ENCODE measurements at places on chromosomes 6 and 20.

DNA sequence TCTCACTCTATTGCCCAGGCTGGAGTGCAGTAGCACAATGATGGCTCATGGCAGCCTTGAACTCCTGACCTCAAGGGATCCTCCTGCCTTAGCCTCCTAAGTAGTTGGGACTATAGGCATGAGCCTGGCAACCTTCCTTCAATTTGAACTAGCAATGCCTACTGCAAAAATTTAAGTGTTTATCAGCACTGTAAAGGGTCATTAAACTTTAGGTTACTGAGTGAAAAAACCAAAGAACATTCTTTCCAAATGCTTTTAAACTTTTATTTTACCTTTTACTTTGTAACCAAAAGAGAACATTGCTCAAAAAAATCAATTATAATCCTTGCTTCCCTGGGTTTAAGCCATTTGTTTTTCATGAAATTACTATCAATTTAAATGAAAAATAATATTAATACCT is 101.0 kb upstream of the NHSL1 start:
- DNase-seq: no peak

GRCh38 chr20:49582413-49583334 is 14.7 kb upstream of the PTGIS start:
- DNase-seq: no peak

DNA sequence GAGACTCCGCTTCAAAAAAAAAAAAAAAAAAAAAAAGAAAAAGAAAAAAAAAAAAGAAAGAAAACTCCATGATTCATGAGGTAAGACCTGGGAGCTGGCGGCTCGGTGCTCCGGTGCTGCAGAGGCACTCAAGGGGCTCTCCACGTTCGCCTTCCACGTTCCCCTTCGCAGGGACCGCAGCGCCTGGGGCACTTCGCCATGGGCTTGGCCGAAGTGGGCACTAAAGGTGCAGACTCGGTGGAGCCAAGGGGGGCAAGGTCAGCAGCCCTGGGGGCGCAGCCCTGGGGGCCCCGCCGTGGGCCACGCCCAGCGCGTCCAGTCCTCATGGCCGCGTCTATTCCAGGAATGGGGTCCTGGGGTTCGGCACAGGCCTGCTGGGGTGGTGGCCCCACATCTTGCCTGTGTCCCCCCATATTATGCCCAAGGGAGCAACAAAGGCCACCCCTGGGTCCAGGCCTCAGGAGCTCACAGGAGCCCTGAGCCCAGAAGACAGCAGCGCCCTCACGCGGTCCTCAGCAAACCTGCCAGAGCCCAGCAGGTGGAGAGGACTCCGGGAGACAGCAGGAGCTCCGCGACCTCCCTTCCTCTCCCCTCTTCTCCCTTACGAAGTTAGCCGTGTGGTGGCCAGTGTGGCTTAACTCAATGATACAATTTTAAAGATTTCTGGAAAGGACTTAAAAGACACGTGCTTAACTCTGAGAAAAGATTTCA is 21.9 kb downstream of the ZBTB46 start:
- DNase-seq: no peak

- DNase-seq: no peak
These were observed 20.7 kb upstream of the TBC1D22B start for GRCh38 chr6:37236921-37237320.

DNA sequence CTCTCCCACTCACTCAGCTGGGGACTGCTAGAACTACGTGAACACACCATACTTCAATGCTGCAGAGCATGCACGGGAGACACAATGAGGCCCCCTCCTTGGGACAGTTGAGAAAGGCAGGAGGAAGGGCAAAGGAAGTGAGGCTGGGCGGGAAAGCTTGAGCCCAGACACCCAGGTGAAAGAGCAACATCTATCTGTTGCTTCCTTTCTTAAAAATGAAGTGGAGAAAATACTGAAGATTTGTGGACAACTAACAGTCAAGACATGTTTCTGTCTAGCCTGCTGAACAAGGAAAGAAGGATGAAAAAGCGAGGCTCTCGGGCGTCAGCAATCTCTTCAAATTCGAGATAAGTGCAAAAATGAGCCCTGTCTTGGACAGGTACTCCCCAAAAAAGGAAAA is 3.0 kb upstream of the NNAT start:
- DNase-seq: no peak

GRCh38 chr6:5950361-5950785 is 56.4 kb downstream of the NRN1 start:
- no peak for DNase-seq

DNA sequence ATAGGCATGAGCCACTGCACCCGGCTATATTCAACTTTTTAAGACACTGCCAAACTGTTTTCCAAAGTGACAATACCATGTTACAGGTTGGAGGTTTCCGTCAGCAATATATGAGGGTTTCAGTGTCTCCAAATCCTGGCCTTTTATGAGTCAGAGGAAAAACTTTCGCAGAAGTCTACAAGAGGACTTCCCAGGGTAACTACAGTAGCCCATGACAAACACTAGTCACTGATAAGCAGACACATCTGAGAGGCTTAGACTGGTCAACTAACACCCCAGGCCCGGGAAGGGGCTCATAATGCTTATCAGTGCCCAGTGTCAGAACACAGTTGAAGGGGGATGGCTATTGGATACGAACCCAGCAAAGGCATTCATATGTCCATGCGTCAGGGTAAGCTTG is 85.4 kb downstream of the SOX4 start:
- no peak for DNase-seq

- no peak for DNase-seq
These were observed 410.2 kb upstream of the MAP3K7 start for GRCh38 chr6:90997076-90997475.

DNA sequence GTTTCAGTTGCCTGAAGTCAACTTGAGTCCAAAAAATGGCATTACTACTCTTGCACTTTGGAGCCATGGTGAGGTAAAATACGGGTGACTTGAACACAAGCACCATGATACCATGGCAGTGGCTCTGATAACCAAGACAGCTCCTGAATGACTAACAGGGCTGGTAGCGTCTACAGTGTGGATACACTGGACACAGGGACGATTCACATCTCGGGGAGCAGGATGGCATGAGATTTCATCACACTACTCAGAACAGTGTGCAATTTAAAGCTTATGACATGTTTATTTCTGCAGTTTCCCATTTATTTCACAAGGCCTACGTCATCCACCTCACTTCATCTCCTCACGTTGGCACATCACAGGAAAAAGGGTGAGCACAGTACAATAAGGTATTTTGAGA is 950.9 kb downstream of the KIF16B start:
- DNase-seq: no peak

- no peak for DNase-seq
These were observed 52.8 kb downstream of the B4GALT5 start for GRCh38 chr20:49660912-49661311.

- no peak for DNase-seq
These were observed 504.8 kb downstream of the MEI4 start for GRCh38 chr6:78157606-78158005.

DNA sequence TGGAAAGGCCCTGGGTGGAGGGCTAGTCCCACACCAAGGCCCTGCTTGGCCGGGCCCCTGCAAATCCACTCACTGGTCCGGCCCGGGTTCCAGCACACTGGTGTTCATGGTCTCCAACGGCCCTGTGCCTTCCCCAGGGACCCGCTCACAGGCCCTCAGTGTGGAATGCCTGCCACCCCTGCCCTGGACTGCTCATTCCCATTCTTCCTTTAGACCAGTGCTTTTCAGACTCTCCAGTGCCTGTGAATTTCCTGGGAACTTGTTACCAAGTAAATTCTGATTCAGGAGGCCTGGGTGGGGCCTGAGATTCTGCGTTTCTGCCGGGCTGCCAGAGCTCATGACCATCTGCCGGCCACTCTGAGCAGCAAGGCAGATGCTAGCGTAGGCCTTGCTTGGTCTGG is 5.7 kb upstream of the PXDC1 start:
- no peak for DNase-seq

- DNase-seq: no peak
These were observed 32.0 kb downstream of the KIF6 start for GRCh38 chr6:39693206-39693605.

DNA sequence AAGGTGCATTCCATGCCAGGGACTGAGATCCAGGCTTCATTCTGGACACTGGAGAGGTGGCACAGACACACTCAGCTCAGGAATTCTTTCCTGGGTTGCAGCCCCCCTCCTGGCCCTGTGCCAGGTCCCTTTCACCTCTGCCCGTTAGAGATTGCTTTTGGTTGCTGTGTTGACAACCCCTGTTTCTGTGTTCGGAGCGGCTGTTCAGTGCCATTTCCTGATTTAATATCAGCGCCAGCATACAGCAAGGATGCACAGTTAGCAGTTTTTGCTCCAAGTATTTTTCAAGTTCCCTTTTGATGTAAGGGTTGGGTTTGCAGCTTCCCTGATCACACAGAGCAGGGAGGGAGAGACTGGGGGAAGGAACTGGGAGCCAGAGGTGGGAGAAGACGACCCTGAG is 8.5 kb upstream of the MAFB start:
- no peak for DNase-seq

DNA sequence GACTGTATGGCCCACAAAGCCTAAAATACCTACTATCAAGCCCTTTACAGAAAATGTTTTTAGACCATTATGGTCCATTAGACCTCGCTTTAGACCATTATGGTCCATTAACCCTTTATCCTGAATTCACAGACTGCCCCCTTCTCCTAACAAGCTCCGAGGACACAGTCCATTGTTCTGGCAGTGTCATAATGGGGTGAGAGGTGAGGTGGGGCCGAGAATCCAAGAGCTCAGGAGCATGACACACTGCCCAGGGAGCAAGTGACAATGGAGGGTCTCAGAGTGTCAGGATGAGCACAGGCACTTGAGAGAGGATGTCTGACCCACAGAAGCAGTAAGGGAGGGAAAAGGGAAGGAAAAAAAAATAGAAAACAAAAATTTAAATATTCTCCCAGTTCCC is 212.4 kb upstream of the NT5E start:
- no peak for DNase-seq

- no peak for DNase-seq
These were observed 20.7 kb upstream of the RBBP8NL start for GRCh38 chr20:62448038-62448437.

DNA sequence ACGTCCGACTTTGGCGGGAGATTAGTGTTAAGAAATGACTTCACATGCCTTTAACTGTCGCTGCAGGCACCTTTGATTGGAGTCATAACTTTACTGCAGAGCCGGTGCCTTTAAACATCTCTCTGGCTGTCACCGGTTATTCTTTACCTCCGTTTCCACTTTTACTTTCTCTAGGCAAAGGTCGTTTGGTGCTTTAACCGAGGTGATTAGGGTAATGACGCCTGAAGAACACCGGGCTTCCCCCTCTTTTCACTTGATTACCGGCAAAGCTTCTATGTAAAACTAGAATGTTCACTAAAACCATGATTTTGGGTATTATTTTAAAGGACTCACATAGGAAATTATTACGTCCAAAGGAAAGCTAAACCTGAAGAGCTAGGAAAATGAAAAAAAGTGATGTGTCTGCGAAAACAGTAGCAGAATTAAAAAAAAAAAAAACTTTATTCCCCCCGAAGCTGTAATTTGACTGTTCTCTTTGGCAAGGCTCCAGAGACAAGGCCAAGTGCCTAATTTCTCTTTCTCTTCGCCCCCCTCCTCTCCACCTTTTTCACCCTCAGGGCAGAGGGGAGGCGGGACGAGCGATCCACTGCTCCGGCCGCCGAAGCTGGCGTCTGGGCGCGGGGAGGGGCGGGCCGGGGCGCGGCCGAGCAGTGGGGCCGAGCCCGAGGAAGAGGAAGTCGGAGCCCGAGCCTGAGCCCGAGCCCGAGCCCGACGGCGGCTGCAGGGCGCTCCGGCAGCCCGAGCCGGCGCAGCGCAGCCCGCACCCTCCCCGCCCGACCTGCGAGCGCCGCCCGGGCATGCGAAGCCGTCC is at the start of gene PLEKHG1:
Gene PLEKHG1, plus strand, starts transcription at position 687 of the 811 bp plus-strand sequence. CDS start 133,797 bp downstream, outside the sequence.
- DNase-seq: peak; percentile 48

- DNase-seq: no peak
These were observed 71.9 kb downstream of the TMEM170B start for GRCh38 chr6:11609324-11610071.
